ENCODE measurements at places on chromosomes 4 and X.

DNA sequence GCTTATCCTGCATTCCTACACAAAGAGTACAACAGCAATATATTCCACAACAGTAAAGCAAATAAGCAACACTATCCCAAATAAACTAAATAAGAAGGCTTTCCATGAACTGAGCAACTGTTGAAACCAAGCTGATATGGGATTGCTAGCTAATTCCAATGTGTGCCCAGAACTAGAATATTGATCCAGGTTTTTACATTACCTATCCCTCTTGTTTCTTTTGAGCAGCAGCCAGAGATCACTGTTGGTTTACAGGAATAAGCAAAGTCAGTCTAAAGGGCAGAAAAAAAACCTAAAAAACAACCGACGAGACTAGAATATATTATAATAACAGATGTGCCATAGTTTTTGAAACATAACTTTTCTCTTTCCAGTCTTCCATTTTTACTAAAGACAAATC is 22.4 kb upstream of the ADH4 start:
- DNase-seq: no peak

- no peak for DNase-seq
Measured at GRCh38 chr4:20687864-20688263, 12.4 kb upstream of the PACRGL start.

GRCh38 chrX:103360092-103360491 is 3.8 kb downstream of the TCEAL9 start:
- DNase-seq: no peak

GRCh38 chr4:131650951-131651350 is 1498.1 kb upstream of the PCDH10 start:
- no peak for DNase-seq

DNA sequence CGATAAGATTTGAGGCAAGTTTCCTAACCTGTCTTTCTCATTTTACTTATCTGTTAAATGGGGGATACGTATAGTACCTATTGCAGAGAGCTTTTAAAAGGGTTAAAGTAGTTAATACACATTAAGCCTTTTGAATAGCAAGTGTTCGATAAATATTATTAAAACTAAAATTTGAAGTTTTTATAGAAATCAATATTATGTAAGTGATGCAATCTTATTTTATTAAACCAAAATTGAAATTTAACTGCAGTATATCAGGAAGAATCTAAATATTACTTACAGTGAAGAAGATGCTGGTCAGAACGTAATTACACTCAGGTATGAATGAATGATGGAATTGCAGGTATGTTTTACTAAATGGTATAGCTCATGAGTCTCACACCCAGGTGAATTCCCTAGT is 58.0 kb downstream of the ANXA3 start:
- no peak for DNase-seq

DNA sequence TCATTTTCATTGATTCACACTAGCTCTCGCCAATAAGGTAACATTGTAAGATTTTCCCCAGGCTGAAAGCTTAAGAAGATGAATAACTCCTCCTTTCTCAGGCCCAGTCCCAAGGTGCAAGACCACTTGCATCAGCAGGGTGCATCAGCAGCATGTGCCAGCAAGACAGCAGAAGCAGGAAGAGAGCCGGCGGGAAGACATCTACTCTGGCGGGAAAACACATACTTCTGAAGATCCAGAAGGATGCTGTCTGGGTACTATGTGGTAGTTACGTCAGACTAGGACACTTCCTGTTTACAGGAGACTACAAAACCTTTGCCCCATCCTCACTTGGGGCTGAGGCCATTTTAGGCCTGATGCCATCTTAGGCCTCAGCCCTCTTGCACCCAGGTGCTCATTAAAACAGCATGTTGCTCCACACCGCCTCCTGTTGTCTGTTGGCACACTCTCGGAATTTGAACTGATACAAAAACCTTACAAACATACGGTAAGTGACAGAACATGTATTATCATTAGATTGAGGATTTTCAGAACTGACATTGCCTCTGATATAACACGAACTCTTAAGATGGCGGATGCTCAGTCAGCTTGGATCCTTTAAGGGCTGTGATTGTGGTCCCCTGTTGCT is 886.5 kb upstream of the EPHA5 start:
- no peak for DNase-seq

GRCh38 chr4:9898596-9899305 is 117.3 kb downstream of the DRD5 start:
- no peak for DNase-seq

All from NCI-H146 (cell line).